Neural crest cell (in vitro differentiated cells): ENCODE measurements at places on chromosomes 2 and 18. TPM values are rescaled to one million over a fixed set of nuclear protein-coding genes. Genes with fewer than 3 reads are reported as not detected.

Gene MEIS1
- 101 and 107 TPM in 2 replicates for total RNA-seq

Gene RND3
- 49.7 and 54.3 TPM in 2 replicates for total RNA-seq

Gene GALNT3
- total RNA-seq: 3.1 and 3.4 TPM in 2 replicates

Gene RBM43
- 8.1 and 8.9 TPM in 2 replicates for total RNA-seq

Gene IMMT
- total RNA-seq: 117 and 120 TPM in 2 replicates

DNA sequence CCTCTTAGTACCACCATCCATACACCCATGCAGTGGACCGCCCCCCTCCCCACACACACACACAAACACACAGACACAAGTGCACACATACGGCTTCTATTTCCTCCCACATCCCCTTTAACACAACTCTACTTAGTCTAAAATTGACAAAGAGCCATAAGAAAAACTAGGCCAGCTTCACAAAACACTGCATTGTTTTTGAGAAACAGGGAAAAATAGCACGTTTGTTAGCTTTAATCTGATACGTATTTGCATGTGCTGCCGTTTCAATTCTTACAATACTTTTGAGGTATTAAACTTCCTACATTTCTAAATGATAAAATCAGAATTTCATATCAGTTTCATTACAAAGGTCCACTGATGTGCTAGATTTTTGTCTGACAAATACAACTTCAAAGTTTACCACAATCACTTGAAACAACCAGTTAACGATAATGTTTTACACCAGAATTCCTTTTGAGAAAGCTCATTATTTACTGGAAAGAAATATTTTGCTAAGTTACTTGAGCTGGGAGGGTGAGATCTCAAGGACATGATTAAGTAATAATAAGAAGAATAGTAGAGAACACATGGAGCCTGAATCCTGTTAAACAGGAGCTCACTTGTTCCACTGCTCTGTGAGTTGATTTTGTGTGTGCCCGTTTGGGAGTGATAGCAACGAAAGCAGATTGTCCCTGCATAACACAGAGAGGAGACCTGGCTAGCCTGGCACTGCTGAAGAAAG is 74.5 kb downstream of the MOGAT1 start:
- DNase-seq: no peak

- DNase-seq: no peak
These were observed 402.0 kb downstream of the ADCYAP1 start for GRCh38 chr18:1306641-1307040.

GRCh38 chr2:219399716-219400478 is 12.2 kb upstream of the DNPEP start:
- DNase-seq: no peak

DNA sequence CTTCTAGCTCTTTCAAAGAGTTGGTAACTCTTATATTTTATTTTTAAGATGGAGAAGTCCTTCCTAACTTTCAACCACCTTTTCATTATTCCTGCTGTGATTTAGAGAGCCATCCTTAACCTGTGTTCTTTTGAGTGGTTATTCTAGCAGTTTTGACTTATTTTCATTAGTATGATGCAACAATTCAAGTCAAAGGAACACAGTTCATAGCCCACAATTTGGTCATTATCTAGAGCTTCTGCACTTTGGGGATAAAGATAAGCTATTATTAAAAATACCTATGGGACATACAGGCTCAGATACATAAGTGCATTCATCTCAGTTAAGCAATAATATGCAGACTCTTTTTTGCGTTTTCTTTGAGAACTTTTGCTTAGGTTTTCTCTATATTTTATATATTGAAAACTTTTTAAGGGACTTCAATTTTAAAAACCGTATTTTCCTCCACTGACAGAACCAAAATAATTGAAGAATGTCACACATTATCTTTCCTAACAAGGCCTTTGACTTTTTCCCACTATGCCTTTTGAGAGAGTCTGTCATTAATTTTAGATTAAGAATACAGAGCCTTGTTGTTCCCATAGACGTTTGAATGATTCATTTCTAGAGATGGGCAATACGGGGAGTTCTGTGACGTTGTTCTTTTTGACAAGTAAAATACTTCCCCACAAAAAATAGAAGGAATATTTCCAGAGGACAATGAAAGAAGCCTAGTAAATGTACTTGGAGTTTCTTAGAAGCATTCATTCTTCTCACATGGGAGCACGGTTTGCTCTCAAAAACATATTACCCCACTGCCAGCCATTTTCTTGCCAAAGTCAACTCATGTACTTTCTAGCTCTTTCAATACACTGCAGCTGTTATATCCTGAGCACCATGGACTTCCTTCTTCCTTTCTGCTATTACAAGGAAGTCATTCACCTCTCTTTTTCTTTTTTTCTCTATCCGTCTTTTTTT is 42.9 kb upstream of the RASGRP3 start:
- DNase-seq: no peak

DNA sequence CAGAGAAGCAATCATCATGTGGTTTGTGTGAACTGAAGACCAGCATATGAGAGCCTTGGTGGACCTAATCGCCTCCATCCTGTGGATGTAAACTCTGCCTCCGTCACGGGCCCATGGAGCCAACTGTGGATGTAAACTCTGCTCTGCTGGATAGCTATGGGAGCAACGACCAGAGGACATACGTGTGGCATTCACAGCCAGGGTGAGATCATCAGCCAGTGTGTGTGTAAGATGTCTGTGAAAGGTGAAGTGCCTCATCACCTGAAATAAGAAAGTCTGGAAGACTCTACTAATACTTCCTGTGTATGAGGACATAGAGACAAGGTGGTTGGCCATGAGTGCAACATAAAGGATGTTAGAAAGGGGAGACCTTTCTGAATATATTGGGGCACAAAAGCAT is 63.5 kb downstream of the CYB5A start:
- DNase-seq: no peak

GRCh38 chr2:219615894-219616293 is 11.5 kb upstream of the SLC4A3 start:
- no peak for DNase-seq

GRCh38 chr2:190412966-190413365 is 4.8 kb downstream of the MFSD6 start:
- no peak for DNase-seq

DNA sequence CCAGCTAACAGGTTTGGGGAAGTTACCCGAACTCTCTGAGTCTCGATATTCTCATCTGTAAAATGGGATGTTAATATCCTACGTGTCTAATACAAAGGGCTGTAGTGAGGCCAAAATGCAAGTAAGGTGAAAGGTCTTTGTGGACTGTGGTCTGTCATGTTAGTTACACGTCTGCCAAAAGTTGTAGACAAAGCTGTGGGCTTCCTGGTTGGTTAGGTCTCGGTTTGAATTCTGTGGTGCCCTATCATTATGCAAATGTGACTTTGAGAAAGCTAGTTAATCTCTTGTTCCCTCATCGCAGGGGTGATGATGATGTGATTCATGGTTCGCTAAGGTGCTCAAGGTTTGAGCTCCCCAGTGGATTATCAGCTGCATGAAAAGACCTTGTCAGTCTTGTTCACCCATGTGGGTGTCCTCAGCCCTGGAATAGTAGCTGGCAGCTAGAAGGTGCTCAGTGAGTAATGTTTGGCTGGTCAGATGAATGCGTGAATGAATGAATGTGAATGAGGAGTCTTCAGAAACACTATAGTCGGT is 23.1 kb downstream of the TRIB2 start:
- no peak for DNase-seq

DNA sequence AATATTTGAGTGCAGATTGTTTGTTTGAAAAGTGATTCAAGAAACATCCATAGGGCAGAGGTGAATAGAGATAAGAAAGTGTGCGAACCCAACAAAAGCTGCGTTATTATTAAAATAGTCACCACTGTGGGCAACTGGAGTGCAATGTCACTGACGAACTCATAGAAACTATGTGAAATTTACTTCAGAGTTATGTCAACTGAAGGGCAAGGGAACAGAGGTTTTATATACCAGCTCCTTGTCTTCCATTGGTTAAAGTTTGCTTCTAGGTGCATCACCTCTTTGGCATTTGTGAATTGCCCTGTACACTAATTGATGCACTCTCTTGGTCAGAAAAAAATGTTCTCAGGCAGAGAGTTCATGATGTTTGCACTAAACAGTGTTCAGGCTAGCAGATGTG is 110.5 kb upstream of the NYAP2 start:
- DNase-seq: no peak
